Effector CD4-positive, alpha-beta T cell (primary cell): ENCODE measurements at places on chromosomes 16 and 17.

DNA sequence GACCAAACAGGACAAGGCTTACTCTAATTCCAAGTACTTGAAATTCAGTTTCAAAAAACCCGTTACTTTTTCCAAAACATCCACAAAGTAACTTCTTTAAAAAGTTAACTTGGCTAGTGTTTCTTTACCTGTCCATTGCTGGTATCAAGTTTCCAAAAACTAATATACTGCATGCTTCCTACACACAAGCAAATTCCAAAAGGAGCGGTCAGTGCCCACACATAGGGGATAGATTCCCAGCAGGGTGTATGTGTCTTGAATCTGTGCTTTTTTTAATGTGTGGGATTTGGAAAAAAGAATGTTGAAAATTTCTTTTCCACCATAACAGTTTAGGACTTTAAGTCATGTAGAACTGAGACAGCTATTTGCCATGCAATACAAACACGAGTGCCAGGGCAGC, 367.8 kb upstream of the SOX9 start:
- no peak for DNase-seq

DNA sequence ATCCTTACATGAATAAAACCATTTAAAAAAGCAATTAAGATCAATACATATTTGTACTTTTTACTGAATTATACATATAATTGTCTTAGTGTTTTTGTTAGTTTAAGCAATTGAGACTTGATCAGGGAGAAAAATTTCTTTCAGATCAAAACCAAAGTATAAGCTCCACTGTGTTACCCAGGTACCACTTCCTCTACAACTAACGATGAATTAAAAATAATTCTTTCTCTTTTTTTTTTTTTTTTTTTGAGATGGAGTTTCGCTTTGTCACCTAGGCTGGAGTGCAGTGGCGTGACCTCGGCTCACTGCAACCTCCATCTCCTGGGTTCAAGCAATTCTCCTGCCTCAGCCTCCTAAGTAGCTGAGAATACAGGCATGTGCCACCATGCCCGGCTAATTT, 6.8 kb downstream of the FBXO47 start:
- DNase-seq = no peak

GRCh38 chr16:58236831-58237230, 38.9 kb upstream of the CSNK2A2 start:
- DNase-seq = no peak

DNA sequence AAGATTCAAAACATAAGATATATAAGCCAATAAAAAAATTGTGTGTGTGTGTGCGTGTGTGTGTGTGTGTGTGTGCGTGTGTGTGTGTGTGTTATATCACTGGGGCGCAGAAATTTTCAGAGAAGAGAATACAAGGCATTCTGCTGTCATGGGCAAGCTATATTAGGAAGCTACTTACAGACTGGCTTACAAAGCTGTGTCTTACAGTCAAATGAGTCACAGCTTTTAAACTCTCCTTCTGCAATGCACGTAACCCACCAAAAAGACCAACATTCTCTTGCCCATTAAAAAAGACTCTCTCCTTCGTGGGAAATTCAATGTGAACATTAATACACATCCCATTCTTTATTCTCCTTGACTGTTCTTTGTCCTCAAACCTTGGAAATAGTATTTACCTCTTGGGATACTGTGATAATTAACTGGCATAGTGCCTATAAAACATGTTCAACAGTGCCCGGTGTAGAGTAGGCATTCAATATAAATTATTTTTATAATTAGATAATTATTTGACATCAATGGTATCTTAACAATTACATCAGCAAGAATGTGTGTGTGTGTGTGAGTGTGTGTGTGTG, 860.4 kb upstream of the SOX9 start:
- no peak for DNase-seq

GRCh38 chr16:57069635-57070370, 22.6 kb upstream of the CPNE2 start:
- DNase-seq = no peak

- DNase-seq = no peak
Observed at GRCh38 chr17:80826955-80827645, 164.5 kb upstream of the CHMP6 start.

GRCh38 chr17:80613732-80614071, 69.1 kb downstream of the RPTOR start:
- no peak for DNase-seq

DNA sequence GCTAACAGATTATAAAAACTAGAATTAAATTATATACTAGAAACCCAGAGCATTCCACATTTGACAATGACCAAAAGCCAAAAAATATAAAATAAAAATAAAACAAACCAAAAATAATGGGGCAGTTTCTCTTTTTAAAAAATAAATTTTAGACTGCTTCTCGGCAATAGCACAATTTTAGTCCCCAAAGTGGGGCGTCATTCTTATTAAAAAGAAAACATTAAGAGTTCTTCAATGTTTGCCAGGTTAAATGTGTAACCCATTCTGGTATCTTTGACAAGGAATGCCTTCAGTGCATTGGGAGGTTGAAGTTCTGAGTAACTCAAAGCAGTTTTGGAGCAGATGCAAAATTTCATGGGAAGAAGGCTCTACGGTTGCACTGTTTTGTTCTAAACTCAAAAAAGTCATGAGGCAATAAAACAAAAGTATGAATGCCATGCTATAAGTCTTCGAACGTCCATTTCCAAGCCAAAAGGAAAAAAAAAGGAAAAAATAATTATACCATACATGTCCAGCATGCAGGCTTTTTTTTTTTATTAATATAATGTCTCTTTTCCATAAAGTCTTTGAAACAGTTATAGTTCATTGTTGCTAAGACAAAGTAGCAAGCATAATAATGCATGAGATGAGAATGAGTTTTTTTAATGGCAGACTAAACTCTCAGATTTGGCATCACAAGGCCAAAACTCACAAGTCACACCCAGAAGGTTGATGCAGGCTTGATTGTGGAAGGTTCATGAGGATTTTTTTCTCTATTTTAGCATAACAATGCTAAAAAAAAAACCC, 3.1 kb downstream of the MAF start:
- DNase-seq = no peak

DNA sequence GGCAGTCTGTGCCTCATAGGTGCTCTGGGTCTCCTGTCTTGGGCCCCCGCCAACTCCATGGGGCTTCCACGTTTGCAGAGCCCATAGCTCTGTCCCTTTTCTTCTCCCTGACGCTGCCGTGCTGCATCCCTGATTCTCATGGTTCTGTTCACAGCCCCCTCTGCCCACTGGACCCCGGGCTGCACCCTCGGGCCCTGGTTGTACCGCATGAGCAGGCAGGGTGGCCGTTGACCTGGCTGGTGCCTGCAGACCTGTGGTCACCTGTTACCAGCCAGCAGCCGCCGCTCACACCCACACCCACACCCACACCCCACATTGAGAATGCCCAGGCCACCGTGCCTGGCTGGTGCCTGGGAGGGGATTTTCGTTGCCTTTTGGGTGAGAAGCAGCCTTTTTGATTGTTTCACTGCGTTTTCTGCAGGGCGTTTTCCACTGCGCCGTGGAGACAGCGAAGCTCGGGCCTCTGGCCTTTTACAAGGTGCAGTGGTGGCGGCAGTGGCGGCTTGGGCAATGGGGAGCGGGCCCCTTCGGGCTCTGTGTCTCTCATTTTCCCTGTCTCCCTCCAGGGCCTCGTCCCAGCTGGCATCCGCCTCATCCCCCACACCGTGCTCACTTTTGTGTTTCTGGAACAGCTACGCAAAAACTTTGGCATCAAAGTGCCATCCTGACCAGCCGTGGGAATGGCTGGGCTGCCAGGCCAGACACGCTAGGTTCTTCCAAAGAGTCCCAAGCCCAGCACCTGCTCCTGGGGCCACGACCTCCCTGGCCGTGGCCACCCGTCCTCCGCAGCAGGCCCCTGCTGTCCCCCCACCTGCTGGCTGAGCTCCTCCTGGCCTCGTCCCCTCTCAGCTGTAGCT, 7.6 kb downstream of the SLC25A10 start:
- no peak for DNase-seq
